H4 (cell line): ENCODE measurements at places on chromosomes 7 and 10. TPM values are rescaled to one million over a fixed set of nuclear protein-coding genes. Genes with fewer than 3 reads are reported as not detected.

SPDYE5 gene
- total RNA-seq: not detected in 2 replicates

ANXA8 gene
- total RNA-seq: 0.17 and 0.55 TPM in 2 replicates

MBL2 gene
- not detected in 2 replicates for total RNA-seq

MMRN2 gene
- 0.12 and 1.8 TPM in 2 replicates for total RNA-seq

GBX1 gene
- not detected in 2 replicates for total RNA-seq

OGA gene
- 42.8 and 45.3 TPM in 2 replicates for total RNA-seq

FAM25G gene
- not detected in 2 replicates for total RNA-seq

MYH16 gene
- 0.15 TPM in 1 of 2 replicates, not detected in the other for total RNA-seq

STX1A gene
- 3.5 and 12.1 TPM in 2 replicates for total RNA-seq

KIF11 gene
- total RNA-seq: 37.5 and 42.6 TPM in 2 replicates

SSMEM1 gene
- total RNA-seq: not detected in 2 replicates

HOXA9 gene
- total RNA-seq: 0.17 and 0.18 TPM in 2 replicates

GRID2IP gene
- total RNA-seq: not detected in 2 replicates

TMEM213 gene
- not detected in 2 replicates for total RNA-seq

PRSS1 gene
- not detected in 2 replicates for total RNA-seq

PLAC9 gene
- not detected in 2 replicates for total RNA-seq

SPAG6 gene
- total RNA-seq: 0.21 TPM in 1 of 2 replicates, not detected in the other

C10orf143 gene
- total RNA-seq: 1.3 and 2.2 TPM in 2 replicates

C10orf67 gene
- not detected in 2 replicates for total RNA-seq

CTTNBP2 gene
- total RNA-seq: 2.4 and 4.8 TPM in 2 replicates
